Right forelimb (tissue), 1 donor: ENCODE measurements at places on chromosomes 12 and 14.
A peak's percentile ranks its signal among the peaks of the same experiment; 100 is the strongest.

DNA sequence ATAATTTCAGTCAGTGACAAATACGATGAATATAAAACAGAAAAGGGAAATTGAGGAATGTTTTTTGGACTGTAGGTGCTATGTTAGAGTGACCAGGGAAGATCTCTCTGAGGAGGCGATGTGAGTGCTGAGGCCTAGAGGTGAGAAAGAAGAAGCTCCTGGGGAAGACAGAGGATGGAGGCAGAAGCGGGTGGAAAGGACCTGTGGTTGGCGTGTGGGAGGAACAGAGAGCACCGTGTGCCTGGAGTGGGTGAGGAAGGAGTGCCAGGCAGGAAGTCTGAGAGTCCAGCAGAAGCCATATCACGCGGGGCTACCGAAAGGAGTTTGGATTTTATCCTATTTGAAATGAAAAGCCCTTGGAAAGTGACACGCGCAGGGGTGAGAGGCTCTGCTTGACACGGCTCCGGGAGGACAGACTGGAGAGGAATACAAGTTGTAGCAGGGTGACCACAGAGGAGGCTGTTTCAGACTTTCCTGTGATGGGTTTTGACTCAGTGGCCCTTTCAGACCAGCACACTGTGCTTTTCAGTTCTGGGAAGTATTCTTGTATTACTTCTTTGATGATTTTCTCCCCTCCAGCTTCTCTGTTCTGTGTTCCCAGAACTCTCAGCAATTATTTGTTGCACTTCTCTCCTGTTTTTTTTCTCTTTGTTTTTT, 96.9 kb downstream of the VRK1 start:
- DNase-seq: no peak

- no peak for DNase-seq
Observed at GRCh38 chr12:89247541-89247942, 104.8 kb downstream of the DUSP6 start.

DNA sequence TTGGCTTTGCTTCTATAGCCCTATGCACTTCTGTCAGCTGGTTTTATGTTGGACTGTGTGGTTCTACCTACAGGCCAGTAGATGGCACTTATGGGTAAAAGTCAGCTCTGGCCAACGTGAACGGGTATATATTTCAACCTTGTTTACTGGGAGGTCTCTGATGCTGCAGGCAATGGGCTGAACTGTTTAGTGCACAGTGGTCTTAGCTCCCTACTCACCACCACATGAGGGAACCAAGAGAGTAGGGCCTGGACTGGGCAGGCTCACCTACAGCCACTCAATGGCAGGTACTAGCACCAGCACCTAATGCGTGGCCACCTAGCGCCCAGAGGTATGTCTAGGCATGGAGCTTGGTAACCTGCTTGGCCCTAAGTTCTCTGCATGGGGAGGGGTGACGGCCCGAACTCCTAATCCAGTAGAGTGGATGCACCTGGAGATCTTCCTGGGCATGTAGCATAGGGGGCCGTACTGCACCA, 481.8 kb downstream of the TMEM117 start:
- DNase-seq: no peak

DNA sequence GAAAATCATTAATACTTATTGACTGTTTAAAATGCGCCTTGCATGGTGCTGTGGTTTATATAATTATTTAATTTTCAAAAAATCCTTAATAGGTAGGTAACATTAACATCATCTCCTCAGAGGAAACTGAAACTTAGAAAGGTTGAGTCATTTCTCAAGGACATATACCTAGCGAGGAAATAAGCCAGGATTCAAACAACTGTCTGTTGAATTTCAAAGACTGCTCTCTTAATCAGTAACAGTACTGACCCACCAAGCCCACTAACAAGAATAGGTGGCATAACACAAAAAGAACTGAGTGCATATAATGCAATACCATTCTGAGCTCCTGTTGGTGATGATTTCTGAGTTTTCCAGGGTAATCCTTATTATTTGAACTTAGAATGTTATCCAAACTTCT, 174.3 kb downstream of the SOX5 start:
- no peak for DNase-seq

DNA sequence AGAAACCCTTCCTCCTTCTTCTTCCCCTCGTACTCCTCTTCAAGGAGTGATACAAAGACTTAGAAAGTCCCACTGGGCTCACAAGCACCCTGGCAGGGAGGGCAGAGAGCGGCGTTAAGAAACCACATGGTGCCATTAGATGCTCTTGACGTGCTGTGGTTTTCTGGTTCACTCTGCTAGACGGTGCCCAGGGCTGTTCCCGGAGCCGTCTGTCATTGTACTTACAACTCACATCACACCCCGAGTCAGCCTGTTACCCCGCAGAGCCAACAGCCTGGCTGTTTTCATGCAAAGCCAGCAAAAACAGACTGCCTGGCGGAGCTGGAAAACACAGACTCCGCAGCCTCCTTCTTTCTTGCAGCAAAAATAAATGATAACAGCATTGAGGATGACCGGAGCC, 232.6 kb upstream of the TBX3 start:
- DNase-seq: no peak

GRCh38 chr14:33726685-33727084, 224.2 kb downstream of the EGLN3 start:
- DNase-seq: no peak

GRCh38 chr12:2550561-2551411, 244.0 kb upstream of the FKBP4 start:
- no peak for DNase-seq

DNA sequence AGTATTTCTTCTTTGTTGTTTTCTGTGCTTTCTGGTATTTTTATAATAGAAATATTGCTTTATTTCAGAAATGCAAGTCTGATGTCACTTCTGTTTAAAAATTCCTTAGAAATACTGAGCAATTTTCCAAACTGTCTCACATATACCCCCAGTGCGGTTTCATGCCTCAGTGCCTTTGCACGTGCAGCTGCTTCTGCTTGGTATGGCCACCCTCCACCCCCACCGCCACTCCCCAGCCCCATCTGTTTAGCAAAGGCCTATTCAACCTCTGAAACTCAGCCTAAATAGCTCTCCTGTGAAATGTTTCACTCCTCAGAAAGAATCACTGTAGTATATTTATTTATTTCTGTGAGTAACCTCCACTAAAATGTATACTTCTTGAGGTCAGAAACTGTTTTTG, 52.3 kb downstream of the PPM1H start:
- DNase-seq: no peak

- no peak for DNase-seq
Observed at GRCh38 chr12:16473610-16474326, 126.3 kb downstream of the MGST1 start.

DNA sequence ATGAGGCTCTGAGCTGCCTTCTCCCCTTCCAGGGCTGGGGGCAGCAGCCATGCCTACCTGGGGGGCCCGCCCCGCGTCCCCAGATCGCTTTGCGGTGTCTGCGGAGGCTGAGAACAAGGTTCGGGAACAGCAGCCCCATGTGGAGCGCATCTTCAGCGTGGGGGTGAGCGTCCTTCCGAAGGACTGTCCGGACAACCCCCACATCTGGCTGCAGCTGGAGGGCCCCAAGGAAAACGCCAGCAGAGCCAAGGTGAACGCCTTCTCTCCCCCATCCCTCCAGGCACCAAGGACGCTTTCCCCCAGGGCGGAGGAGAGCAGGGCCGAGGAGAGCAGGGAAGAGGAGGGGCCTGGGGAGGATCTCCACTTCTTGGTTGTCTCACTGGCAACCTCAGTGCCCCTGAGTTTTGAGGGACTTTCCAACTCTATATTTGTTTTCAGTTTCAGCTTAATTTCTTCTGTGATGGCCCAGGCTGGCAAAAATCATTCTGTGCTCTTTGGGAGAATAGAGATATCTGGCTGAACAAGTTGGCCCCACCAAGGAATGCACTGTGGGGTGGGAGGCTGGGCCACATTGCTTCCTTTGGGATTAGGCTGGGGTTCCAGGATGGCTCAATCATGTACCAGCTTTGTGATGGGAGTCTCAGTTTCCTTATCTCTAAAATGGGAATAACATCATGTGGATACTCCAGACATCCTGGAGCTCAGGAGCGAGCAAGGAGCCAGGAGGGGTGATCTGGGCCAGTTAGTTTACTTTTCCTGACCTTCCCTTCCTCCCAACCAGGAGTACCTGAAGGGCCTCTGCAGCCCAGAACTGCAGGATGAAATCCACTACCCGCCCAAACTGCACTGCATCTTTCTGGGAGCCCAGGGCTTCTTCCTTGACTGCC, 1.2 kb downstream of the KHNYN start:
- DNase-seq: no peak

DNA sequence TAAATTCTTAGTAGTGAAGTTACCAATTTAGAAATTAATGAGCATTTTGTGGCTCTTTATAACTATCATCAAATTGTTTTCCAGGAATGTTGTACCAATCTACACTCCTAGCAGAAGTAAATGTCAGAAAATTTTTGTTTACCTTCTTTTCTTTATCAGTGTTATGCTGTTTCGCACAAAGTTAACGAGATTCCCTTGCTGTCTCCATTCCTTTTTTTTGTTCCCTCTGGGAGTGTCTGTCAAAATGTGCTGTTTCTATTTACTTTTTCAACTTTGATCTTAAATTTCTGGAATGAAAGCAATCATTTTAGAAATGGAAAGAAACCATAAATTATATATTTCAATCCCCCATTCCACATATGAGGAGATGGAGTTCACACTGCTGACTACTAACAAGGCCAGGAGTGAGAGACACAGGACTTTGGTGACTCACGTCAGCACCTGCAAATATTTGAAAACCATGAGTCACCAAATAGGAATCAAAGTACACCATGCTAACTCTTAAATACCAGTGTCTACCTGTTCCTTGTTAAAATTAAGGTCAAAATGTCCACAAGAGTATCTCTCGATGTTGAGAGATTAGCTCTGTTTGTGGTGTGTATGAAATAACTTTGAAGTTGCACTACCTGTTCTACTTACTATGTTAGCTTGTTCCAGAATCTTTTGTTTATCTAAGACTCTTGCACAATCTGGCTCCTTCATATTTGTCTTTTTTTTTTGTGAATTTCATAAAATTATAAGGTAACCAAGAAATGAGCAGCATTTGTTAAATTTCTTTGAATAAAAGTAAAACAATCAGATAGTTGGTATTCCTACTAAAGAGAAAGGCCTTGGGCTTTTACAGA, 106.0 kb downstream of the RMST start:
- DNase-seq: no peak

DNA sequence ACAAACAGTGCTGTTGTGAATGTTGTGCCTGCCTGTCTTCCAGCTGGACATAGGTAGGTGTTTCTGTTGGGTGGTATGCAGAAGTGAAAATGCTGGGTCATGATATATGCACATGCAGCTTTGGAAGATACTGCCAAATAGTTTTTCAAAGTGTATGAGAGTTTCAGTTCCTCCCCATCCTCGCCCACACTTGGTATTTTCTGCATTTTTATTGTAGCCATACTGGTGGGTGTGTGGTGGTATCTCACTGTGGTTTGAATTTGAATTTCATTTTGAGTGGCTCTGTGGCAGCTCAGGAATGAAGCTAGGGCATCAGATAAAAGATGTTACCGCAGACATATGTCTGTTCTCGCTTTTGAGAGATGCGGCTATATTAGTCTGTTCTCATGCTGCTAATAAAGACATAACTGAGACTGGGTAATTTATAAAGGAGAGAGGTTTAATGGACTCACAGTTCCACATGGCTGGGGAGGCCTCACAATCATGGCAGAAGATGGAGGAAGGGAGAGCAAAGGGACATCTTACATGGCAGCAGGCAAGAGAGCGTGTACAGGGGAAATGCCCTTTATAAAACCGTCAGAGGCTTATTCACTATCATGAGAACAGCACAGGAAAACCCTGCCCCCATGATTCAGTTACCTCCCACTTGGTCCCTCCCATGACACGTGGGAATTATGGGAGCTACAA, 183.1 kb downstream of the CAND1 start:
- no peak for DNase-seq

DNA sequence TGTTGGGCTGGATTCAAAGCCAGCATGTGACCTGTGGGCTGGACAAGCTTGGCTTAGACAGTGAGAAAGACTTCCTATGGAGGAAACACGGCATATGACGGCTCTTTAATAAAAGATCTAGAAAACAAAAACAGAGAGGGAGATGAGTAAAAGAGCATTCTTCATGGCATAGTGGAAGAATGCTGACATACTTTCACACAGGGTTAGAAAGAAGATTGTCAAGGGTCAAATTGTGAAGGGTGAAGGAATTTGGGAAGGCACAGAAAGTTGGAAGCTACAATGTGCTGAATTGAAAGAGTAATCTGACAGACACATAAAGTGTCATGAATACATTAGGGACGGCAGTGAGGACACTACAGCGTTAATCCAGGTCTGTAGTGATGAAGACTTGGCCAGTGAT, 63.4 kb downstream of the GALNT4 start:
- DNase-seq: no peak

GRCh38 chr14:101119830-101120571, 216.5 kb upstream of the RTL1 start:
- DNase-seq: peak; percentile 50

DNA sequence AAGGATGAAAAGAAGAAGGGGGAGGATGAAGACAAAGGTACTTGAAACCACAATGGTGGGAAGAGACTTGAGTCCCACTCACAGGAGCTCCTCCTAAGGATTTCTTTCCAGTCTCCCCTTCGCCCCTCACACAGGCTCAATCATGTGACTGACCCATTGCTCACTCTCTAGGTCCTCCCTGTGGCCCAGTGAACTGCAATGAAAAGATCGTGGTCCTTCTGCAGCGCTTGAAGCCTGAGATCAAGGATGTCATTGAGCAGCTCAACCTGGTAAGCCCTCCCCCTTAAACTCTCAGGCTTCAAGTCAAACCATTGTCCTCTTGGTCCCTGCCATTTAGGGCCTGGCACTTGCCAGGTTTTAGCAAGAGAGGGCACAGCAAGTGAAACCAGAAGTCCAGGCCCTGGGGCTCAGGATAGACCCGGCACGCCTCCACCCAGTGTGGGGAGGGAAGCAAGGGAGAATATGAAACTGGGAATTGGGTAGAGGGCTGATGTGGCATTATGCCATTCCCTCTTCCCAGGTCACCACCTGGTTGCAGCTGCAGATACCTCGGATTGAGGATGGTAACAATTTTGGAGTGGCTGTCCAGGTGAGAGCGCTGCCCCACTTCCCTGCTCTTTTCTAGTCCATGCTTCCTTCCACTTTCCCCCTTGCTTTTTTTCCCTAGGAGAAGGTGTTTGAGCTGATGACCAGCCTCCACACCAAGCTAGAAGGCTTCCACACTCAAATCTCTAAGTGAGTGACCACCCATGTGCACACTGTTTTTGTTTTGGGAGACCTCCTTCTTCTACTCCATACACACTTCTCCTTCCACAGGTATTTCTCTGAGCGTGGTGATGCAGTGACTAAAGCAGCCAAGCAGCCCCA, 1.8 kb downstream of the PSME1 start:
- no peak for DNase-seq

GRCh38 chr12:54859502-54859901, 5.2 kb downstream of the MUCL1 start:
- no peak for DNase-seq

DNA sequence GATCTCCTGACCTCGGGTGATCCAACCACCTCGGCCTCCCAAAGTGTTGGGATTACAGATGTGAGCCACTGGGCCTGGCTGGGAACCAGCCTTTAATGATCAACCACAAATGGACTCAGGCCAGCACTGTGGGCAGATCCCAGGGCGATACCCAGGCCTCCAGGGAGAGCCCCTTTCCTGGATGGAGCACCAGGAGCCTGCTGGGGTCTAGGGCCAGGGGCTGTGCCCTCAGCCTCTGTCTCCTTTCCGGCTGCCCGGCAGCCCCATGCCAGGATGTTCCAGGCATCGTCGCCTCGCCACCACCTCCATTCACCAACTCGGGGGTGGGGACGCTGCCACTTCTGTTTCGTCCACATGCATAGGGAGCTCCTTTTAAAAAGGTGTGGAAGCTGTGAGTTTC, 2.3 kb downstream of the ADGRD1 start:
- DNase-seq: peak; percentile 20
